Stimulated activated CD4-positive, alpha-beta T cell treated with anti-CD3 and anti-CD28 coated beads, TNF-alpha, amount 100 ng/mL, for 4 hours (primary cell): ENCODE measurements at places on chromosomes 4 and X.

- no peak for DNase-seq
Measured at GRCh38 chr4:85611661-85612060, 136.7 kb downstream of the ARHGAP24 start.

DNA sequence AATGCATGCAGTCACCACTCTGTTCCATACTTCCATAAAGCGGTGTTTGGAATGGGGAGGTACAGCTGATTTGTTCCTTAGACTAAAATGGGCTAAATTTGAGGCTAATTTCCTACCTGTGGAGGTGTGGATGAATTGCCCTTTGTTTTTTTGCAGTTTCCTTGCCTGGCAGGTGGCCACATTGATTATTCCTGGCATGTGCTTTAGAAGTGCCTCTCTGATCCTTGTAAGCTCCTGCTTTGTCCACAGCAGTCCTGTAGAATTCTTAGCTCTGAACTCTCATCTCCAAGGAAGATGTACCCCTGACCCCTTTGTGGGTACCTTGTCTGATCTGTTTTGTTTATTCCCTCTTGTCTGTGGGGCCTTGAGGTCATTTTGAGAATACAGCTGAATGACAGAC, 136.8 kb downstream of the ADGRL3 start:
- no peak for DNase-seq

DNA sequence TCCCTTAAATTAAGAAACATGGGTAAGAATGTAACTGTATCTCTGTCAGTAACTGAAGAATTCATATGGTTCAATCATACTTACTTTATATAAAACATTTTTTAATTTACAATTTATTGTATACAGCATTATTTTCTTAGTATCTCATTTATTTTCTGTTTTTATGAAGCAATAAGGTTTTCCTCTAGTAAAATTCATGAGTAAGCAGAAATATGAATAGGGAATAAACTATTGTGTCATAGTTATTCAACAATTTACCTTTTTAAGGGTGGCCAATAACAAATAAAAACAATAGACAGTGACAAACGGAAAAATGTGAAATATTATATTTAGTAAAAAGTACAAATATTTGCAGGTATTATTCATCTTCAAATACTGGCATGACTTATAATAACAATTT, 624.4 kb downstream of the TECRL start:
- DNase-seq = no peak

GRCh38 chr4:1744552-1744951, 23.2 kb downstream of the TACC3 start:
- DNase-seq = no peak

GRCh38 chr4:113872426-113873260, 106.8 kb downstream of the ARSJ start:
- no peak for DNase-seq

DNA sequence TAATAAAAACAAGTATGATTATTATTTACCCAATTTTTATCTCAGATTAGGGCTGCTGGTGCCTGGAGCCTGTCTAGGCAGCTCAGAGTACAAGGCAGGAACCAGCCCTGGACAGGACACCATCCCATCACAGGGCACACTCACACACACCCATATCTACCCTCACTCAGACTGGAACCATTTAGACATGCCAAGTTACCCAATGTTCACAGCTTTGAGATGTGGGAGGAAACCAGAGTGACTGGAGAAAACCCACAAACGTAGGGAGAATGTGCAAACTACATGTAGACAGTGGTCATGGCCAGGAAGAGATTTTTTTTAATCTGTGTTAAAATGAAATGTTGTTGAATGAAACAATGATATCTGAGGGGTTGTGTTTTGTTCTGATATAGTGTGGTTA, 35.7 kb upstream of the ADGRA3 start:
- DNase-seq = no peak

DNA sequence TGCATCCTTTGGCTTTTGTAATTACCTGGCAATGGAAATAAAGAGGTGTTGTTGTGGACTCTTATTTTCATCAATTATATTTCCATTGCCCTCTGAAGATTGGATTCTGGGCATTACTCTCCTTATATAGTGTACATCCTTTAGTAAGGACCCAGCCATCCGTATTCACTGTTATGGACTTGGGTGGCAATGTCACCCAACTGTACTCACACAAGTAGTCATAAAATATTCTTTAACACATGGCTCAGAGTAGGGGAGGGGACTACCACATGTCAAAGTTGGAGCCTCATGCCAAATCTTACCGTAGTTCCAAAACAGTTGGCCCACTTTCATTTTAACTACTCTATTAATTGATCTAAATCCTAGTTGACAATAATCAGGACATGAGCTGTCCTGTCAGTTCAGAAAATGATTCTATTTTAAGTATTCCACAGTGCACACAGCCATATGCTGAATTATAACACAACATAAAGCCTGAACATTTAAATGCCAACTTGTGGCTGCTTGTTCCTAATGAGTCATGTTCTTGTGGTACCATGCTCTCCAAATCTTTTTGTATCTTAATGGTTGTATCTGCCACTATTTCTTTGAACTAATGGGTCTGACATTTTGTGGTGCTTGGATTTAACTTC, 4.9 kb downstream of the FRAS1 start:
- DNase-seq = no peak
